ENCODE measurements at places on chromosomes 7 and 10.

DNA sequence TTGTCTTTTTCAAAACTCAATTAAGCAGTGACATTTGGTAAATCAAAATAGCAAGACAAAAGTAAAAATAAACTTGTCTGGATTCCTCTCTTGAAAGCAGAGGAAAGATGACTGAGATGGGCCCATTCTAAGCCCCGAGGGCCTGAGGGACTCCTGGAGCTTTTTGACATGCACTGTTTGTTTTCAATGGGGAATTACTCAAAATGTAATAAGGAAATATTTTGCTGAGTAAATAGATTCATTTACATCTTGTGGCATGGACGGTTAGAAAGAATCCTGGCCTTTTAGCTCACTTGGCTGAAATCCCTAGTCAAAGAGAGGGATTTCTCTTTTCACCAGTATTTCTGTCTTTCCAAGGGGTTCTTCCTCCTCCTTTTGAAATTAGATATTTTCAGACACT lies 108.0 kb downstream of the MKX start:
- no peak for DNase-seq

DNA sequence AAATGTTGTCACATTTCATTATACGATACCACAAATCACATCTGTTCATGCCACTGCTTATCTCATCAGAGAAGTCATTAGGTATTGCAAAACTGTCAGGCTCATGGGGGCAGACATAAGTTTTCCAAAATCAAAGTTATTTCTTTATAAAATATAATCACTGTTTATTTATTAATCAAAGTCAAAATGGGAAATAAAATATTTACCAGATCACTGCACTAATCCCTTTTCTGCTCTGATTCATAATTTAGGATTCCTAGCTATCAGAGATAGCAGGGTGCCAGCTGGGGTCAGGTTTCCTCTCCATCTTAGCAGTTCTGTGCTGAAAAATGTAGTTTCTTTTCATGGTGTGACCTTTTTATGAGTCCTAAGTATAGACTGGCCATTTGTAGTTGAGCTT lies 117.7 kb upstream of the LANCL2 start:
- no peak for DNase-seq

GRCh38 chr10:101020427-101021075 lies 10.4 kb downstream of the PDZD7 start:
- DNase-seq, result no peak

- DNase-seq, result no peak
These were observed 137.6 kb upstream of the PRSS1 start for GRCh38 chr7:142611566-142612236.

DNA sequence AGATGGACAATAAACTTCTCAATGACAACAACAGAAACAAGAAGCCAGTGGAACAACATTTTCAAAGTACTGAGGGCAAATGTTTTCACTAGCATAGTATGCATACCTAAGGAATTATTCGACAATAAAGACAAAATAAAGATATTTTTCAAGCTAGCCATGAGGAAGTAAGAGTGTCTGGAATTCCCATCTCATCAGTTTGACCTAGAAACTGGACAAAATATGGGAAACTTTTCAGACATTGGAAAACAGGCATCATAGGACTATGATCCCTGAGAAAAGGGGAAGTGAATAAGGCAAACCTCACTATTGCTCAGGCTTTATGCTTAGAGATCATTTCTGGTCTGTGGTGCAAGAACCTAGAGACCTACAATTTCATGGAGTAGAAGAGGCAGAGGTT lies 86.3 kb downstream of the OAT start:
- no peak for DNase-seq

GRCh38 chr7:17608114-17608833 lies 309.8 kb downstream of the AHR start:
- no peak for DNase-seq

GRCh38 chr7:424301-424935 lies 95.2 kb downstream of the PDGFA start:
- DNase-seq, result no peak

GRCh38 chr7:78939669-78940068 lies 513.8 kb downstream of the MAGI2 start:
- DNase-seq, result no peak

GRCh38 chr10:117534321-117535297 lies 7.9 kb upstream of the EMX2 start:
- no peak for DNase-seq

GRCh38 chr10:121393522-121393921 lies 204.7 kb downstream of the FGFR2 start:
- no peak for DNase-seq

DNA sequence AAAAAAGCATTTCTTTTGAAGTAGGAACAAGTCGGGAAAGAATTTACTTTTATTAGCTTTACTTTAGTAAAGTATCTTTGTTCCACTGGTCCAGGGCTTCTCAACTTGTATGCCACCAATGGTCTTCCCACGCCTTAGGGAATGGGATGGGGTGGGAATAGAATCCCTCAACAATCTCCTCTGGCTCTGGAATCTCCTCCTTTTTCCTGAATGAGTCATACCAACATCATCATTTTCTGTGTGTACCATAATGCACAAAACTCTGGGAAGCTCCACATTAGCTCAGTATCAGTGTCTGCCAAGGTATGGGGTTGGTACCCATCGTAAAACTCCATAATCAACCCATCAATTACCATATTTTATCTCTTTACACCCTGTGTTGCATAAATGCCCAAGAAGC lies 159.4 kb upstream of the BMPER start:
- DNase-seq, result no peak

DNA sequence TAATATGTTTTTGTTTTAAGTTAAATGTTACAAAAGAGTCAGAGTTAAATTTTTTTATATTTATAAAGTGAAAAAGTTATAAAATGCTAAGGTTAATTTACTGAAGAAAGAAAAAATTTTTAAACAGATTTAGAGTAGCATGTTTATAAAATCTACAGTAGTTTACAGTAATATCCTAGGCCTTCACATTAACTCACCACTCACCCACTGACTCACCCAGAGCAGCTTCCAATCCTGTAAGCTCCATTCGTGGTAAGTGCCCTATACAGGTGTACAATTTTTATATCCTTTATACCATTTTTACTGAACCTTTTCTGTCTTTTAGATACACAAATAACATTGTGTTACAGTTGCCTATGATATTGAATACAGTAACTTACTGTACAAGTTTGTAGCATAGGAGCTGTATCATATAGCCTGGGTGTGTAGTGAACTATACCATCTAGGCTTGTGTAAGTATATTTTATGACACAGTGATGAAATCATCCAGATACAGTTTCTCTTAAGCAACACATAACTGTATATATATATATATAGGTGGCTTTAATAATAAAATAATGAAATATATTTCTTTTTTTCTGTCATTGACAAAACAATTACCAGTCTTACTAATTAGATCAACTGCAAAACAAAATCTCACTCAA lies 79.6 kb downstream of the PTEN start:
- no peak for DNase-seq

GRCh38 chr7:140517546-140518369 lies 38.5 kb upstream of the MKRN1 start:
- DNase-seq, result peak; percentile 41

DNA sequence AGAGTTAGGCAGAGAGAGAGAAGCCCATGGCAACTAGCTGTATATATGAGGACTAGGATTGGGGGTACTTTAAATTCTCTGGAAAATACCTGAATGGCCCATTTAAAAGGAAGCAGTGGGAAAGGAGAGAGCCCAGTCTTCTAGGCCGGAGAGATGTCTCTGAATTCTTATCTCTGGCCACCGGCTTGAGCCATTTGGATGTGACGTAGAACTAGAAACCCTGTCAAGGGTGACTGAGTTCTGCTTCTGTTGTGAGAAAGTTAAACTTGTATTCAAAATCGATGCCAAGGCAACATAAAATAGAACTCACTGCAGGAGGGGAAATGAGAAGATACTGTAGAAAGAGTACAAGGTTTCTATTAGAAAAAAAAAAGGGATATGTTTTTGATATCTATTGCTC lies 6.3 kb upstream of the GSTK1 start:
- DNase-seq, result no peak

DNA sequence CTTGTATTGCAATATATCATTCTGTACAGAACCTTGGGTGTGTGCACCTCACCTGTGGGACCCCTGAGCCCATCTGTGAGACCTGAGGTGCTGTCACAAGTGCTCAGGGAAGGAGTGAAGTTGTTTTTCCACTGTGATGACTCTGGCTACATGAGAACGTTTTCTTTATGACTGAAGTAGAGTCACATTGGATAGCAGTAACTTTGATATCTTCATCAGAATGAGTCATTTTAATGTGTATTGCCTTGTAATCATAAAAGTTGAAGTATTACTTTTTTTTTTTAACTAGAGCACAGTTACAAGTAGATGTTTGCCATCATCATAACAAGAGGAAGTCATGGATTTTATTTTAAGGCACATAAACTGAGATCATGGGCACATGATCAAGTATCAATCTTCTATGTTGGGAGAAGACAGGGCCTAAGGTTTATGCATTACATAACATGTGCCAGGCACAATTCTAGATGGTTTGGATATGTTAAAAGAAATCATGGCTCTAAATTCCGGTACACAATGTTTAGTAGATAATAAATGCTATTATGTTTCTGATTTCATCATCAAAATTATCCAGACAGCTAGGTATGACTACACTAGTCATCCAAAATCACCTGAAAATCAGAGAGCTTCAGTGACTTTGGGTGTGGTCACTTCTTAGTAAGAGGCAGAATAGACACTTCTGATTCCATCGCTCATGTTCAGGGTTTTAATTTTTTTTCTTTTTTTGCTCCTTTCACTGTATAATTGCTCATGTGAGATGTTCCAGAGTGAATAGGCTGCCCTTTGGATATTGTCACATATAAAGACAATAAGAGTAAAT lies 82.7 kb upstream of the KLF6 start:
- DNase-seq, result no peak

DNA sequence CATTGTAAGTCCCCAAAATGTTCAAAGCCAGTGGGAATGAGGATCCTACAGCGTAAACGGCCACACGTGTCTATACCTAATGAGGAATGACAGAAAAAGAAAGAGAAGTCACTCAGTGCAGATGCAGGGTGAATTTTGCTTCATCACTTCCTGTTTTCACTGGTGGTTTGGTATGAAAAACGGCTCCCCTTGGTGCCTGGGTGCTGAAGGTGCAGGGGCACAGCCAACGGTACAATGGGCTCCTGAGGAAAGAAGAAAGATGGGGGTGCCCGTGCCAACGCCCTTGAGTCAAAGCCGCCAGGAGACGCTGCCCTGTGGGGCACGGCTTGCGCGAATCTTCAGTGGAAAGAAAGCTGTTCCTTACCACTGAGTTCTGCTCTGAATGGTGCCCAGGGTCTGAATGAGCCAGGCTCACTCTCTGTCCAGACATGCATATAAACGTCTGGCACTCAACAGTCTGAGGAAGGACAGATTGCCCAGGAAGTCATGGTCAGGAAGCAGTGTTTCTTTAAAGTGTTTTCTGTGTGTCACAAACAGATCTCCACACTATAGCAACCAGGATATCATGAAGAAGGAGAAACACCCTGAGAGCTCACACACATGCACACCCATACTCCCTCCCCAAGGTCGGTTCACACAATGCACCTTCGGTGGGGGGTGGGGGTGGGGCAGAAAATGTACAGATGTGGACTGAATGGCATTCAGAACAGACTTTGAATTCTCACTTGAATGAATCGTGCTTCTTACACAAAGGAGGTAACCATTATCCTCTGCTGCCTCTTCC lies 105.8 kb downstream of the ELMO1 start:
- DNase-seq, result peak; percentile 36

DNA sequence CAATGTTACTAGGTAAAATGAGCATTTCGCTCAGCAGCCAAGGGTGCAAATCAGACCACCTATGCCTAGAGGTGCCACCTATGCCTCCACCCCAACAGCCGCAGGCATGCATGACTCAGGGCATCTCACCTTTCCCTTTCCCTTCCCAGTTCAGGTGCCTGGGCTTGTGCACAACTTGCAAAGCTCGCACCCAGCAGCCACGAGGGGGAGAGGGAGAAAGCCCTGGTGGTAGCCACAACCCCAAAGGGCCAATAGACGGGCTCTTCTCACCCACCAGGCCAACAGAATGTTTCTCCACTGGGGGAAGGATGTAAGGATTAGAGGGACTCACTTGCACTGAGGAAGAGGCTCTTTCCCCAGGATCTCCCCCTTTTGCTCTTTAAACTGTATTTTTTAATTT lies 462.3 kb upstream of the PCDH15 start:
- DNase-seq, result no peak

GRCh38 chr7:1466524-1467271 lies 7.4 kb upstream of the MICALL2 start:
- no peak for DNase-seq

- DNase-seq, result no peak
These were observed 77.3 kb downstream of the PARD3 start for GRCh38 chr10:34737772-34738169.

DNA sequence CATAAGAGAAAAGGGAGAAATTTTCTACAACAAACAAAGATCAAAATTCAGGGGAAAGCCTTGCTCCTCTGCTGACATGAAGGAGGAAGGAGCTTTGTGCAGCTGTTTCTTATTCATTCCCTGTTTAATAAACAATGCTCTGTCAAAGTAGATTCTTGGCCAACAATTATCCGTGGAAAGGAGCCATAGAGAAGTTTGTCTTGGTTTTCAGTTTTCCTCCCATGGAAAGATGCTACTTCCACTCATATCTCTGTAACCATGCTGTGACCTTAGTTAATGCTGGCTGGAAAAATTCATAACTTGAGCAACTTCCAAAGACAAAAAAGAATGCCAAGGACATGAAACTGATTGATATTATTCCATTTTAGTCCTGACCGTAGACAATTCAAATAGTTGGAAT lies 8.1 kb downstream of the DDC start:
- no peak for DNase-seq

DNA sequence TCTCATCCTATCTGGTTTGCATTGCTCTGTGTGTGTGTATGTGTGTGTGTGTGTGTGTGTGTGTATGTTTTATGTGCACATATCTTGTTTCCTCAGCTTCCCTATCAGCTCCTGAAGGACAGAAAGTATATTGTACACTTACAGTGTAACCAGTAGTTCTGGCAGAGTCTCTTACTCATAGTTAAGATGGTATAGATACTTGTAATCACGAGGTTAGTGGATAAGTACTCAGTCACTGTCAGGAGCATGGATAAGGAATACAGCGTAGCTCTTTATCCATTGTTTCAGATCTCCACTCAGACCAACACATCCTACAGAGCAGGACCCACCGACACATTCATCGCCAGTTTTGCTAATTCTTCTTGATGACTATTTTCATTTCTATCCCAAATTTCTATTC lies 275.0 kb downstream of the TSPAN12 start:
- DNase-seq, result no peak

GRCh38 chr10:24926557-24926956 lies 25.8 kb downstream of the PRTFDC1 start:
- DNase-seq, result no peak

- DNase-seq, result no peak
These were observed 49.1 kb upstream of the ADCY1 start for GRCh38 chr7:45525057-45525456.
